ENCODE measurements at places on chromosomes 13 and 19.

- DNase-seq: no peak
Observed at GRCh38 chr13:50426927-50427326, 411.7 kb downstream of the KCNRG start.

DNA sequence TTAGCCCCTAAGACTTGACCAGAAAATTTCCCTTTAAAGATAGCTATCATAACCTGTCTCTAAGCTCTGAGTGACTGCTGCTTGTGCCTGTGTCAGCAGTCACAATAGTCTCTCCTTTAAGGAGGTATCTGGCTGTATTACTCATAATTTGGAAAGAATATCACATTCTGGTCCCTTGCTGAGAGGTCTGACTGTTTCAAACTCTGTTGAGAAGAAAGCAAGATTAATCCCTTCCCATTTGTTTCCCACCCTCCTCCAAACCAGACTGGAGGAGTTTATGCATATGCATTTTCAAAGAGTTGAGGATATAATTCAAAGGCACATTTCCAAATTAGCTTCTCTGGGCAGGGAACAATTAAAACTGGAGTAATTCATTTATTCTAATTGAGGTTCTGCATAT lies 2.3 kb downstream of the HTR2A start:
- no peak for DNase-seq

DNA sequence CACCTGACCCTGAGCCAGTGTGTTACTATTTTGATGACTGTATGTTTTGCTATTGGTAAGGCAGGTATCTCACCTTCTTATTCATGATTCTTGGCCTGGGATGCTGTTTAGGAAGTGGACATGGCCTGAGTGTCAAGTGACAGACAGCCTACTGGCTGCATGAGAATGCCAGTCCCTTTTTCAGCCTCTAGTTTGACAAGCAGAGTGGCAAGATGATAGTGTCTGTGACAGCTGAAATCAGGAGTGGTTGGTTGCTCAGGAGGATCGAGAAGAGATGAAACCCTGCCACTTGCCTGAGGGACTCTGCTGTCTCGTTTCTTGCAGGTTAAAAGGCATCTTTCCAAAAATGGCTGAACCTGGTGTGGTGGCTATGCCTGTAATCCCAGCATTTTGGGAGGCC lies 7.1 kb upstream of the ELOF1 start:
- no peak for DNase-seq

DNA sequence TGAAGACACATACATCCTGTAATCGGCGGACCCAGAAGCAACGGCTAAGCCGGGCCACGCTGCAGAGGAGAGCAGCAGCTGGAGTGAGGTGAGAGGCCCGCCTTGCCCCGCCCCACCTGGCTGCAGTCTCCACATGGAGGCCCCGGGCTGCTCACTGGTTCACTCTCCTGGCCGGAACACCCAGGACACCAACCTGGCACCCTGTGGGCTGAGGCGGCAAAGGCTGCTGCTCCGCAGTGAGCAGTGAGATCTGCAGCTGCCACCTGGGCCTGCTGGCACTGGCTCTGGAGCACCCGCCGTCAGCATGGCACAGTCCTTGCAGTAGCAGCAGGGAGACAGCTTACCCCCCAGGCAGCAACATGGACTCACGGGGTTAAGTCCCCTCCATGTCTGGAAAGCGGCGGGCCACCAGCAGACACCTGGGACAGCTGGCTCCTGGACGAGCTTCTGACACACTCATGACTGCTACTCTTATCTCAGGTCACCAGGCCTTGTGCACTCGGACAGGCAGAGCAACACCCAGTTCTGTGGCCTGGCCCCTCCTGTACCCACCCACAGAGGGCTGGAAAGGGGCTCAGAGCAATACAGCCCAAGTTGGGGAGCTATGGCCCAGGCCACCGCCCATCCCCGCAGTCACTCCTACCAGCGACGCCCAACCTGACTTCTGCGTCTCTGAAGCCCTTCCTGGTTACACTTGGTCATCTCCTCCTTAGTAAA lies 13.2 kb upstream of the KPTN start:
- no peak for DNase-seq

DNA sequence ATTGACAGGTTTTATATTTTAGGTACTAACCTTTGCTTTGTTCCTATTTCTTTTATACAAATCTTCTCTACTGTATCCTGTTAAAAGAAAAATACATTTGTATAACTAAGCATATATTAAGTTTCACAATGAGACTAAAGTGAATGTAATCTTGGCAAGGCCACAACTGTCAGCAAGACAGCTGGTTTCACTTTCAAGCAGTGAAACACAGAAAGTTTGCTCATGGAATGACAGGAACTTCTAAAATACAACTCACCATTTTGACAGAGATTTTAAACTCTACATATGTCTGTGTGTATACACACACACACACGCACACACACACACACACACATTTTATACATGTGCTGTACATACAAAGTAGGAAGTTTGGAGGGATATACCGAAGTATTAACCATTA lies 53.3 kb downstream of the PARP4 start:
- DNase-seq: peak; percentile 64

- no peak for DNase-seq
Observed at GRCh38 chr19:16614941-16615340, 13.1 kb downstream of the MED26 start.

GRCh38 chr19:52646571-52647217 lies 8.5 kb upstream of the ZNF83 start:
- DNase-seq: no peak

DNA sequence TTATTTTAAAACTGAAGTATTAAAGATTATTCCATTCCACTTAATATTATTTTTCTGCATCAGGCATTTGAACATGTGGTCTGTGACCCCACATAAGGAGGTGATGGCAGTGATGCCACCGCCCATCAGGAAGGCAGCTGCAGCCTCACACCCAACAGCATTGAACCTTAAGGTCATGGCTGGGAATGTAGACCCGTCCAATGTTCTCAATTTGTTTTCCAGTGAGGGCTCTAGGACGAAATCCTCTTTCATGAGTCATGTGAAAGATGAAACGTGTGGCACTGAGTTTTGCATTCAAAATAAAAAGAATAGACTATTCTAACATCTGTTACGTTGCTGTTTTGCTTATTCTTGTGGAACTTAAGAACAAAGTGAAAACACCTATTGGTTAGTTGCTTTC lies 74.5 kb upstream of the ANKRD10 start:
- no peak for DNase-seq

GRCh38 chr13:106095406-106095805 lies 440.1 kb downstream of the EFNB2 start:
- no peak for DNase-seq

DNA sequence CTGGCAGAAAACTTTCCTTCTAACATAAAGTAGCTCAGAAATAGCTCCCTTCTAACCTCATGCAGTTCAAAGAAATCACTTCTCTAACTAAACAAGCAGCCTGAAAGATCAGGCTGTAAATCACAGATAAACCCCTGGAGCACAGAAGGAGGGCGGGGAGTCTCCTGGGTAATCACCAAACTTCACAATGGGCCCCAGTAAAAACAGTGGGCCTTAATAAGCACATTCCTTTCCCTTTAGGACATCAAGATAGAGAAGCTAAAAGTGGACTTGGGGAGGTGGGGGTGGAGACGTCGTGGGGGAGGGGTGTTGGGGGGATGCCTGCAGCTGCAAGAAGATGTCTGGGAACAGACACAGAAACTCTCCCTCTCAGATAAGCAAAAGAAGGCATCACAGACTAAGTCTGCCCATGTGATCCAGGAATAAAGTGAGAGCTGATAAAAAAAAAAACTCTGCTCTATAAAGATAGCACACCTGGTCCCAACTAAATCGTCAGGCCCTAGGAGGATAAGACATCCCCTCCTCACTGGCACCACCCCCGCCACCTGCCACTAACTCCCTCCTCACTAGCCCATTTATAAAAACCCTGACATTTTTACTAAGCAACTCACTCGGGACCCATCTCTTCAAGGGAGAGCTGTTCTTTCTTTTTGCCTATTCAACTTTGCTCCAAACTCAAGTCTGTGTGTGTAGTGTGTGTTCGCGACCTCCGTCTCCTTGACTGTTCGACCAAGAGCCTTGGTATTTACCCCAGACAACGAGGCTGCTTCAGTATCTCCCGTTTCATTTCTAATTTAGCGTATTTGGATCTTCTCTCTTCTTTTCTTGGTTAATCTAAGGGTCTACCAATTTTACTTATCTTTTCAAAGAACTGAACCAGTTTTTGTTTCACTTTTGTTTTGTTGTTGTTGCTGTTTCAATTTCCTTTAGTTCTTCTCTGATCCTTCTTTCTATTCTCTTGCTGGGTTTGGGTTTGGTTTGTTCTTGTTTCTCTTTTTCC lies 31.7 kb downstream of the DNAJC15 start:
- peak; percentile 17 for DNase-seq

DNA sequence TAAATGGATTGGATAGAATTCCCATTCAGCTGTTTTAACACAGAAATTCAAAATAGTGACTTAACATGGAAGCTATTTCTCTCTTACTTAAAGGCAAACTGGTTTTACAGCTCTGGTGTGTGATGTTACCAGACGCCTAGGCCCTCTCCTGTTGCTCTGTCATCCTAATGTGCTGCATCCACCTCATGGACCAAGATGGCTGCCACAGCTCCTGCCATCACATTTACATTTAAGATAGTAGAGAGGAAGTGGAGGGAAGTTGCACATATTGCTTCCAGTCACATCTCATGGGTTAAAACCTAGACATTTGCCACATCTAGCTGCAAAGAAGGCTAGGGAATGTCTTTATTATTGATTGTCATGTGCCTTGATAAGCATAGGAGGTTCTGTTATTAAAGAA lies 157.5 kb downstream of the OXGR1 start:
- no peak for DNase-seq

GRCh38 chr13:46345866-46346265 lies 41.2 kb downstream of the RUBCNL start:
- peak; percentile 35 for DNase-seq

DNA sequence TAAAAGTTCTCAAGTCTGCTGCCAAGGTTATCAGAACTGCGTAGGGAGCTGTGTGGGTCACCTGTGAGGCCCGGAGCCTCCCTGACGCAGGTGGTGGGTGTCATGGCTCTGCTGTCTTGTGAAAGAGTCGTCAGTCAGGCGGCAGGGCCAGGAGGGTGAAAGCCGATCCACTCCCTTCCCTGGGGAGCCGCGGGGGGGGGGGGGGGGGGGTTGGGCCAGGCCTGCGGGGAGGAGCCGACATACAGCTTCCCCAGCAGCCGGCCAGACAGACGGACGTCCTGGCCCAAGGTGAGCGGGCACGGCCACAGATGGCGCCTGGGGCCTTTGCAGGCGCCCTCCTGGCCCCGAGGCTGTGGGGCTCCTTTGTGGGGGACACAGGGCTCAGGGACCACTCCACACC lies 12.4 kb downstream of the SBNO2 start:
- peak; percentile 37 for DNase-seq

DNA sequence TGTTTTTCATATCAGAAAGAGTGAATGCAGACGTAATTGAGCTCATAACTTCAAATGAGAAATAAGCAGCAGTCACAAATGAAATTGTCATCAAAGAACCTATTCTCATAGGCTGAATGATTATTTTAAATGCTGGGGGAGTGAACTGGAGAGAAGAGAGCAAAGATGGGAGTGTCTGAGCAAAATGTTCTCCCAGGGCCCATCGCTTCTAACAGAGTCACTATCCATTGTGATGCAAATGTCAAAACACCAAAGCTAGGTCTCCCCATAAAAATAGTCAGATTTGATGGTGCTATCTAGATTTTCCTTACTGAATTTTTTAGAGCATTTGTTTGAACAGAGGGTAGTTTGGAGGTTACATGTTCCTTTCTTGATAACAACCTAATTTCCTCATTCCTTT lies 278.7 kb downstream of the PCDH9 start:
- no peak for DNase-seq

DNA sequence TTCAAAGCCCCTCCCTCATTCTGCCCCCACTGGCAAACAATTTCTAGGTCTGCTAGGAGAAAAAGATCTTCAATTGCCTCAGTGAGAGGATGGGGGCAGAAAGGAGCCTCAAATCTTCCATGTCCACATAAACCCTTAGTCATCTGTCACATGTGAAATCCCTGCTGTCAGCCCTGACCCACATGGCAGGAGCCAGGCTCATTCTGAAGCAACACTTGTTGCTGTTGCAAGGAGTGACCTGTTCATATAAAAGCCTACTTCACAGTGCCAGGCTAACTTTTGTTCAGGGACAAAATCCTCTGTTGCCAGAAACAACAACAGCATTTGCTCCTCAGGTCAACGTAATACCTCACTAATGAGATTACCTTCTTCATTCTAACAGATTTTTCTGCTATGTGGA lies 70.5 kb downstream of the IRS2 start:
- peak; percentile 40 for DNase-seq

DNA sequence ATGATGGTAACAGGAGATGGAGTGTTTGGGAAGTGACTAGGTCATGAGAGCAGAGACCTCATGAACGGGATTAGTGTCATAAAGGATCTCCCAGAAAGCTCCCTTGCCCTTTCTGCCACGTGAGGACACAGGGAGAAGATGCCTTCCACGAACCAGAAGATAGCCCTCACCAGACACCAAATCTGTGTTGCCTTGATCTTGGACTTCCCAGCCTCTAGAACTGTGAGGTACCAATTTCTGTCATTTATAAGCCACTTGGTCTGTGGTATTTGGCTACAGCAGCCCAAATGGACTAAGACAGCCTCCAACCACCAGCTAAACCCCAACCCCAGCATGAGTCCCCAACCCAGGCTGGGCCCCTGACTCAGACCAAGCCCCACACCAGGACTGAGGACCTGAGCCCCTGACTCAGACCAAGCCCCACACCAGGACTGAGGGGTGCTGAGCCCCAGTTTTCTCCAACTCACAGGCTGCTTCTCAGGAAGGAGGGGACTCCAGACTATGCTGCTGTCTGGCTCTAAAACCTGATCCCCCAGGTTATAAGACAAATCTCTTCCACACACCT lies 54.1 kb downstream of the PTPRS start:
- no peak for DNase-seq

- DNase-seq: no peak
Observed at GRCh38 chr19:51830274-51830673, 35.3 kb downstream of the FPR3 start.

- peak; percentile 58 for DNase-seq
Observed at GRCh38 chr13:44013758-44014291, 134.1 kb downstream of the LACC1 start.

- peak; percentile 93 for DNase-seq
Observed at GRCh38 chr19:913080-913748, at the start of gene R3HDM4. R3HDM4 (minus strand) TSS chr19:913219; CDS start chr19:913157, 62 bp downstream.

GRCh38 chr13:59681636-59682311 lies 482.0 kb downstream of the DIAPH3 start:
- DNase-seq: no peak

GRCh38 chr13:113841353-113841650 lies 22.6 kb downstream of the GAS6 start:
- DNase-seq: no peak

DNA sequence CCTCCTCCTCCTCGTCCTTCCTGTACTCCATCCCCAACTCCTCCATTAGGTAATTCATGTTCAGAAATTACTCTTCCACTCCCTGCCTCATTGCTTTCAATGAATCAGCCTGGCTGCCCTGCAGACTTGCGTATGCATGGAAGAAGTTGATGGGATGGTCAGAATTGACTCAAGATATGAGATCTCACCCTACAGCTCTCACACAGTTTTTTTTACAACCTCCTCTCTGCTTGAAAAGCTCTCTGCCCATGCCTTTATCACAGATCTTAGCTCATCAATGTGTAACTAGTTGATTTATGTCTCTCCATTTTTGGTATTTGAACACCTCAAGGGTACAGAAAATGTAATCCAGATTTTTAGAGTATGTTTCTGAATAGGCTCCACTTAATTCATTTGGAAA lies 506.9 kb downstream of the TBC1D4 start:
- no peak for DNase-seq

GRCh38 chr19:58326914-58327726 lies at the start of gene ZSCAN22:
ZSCAN22 (plus strand) TSS chr19:58326994; CDS start chr19:58334803, 7,809 bp downstream.
- peak; percentile 96 for DNase-seq

GRCh38 chr13:21014502-21015170 lies 46.8 kb downstream of the LATS2 start:
- peak; percentile 65 for DNase-seq

Measured in AG08395 (cell line).